ENCODE measurements at places on chromosomes 3 and 15. TPM values are rescaled to one million over a fixed set of nuclear protein-coding genes. Genes with fewer than 3 reads are reported as not detected.

DNA sequence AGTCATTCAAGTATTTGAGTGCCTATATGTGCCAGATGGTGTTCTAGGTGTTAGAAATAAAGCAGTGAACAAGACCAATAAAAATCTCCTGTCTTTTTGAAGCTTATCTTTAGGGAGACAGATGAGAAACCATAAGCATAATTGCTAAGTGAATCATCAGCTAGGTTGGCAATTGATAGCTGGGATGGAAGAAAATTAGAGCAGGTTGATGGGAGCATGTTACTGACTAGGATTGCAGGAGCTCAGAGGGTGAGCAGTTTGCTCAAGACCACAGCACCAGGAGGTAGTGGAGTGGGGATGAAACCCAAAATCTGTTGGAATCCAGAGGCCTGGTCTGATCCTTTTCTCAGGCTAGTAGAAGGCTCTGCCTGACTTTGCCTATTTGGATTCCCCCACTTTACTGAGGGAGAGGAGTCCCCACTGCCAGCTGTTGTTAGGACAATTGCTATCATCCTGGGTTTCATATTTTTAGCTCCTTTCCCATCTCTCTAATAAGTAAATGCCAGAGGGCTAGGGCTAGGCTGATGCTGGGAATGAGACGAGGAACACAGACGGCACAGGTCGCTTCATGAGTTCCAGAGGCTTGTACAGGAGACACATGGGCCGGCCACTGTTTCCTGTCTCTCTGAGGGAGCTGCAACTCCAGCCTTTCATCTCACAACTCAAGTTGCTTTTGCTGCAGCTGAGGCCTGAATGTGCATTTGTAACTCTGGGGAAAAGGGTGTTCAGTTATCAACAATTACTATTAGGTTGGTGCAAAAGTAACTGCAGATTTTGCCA is 102.9 kb downstream of the CACNA1D start:
- no peak overlapping the region for H3K27ac ChIP-seq
- no peaks in the 10 kb centered on the region for H3K36me3 ChIP-seq
- no peaks in the 10 kb centered on the region for H3K27me3 ChIP-seq
- no peak overlapping the region for H3K4me3 ChIP-seq
- DNase-seq, result no peak
- peaks cover 6% of the 10 kb centered on the region for H3K4me1 ChIP-seq

DNA sequence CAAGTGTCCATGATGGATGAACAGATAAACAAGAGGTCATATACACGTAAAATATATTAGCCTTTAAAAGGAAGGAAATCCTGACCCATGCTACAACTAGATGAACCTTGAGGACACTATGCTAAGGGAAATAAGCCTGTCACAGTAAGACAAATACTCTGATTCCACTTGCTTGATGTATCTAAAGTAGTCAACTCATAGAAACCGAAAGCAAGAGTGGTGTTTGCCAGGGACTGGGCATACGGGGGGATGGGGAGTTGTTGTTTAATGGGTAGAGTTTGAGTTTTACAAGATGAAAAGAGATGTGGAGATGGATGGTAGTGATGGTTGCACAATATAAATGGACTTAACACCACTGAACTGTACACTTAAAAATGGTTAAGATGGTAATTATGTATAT is 65.4 kb downstream of the C3orf70 start:
- H3K27ac ChIP-seq, result no peak overlapping the region
- no peak overlapping the region for H3K4me3 ChIP-seq
- H3K27me3 ChIP-seq, result peaks cover 19% of the 10 kb centered on the region
- H3K36me3 ChIP-seq, result no peaks in the 10 kb centered on the region

LINGO1 gene
- total RNA-seq, result not detected

GRCh38 chr15:33116198-33116597 is 78.3 kb downstream of the FMN1 start:
- no peak overlapping the region for H3K27ac ChIP-seq
- H3K36me3 ChIP-seq, result no peaks in the 10 kb centered on the region
- no peak for DNase-seq
- no peaks in the 10 kb centered on the region for H3K4me1 ChIP-seq

SEMA3G gene
- 0.06 TPM for total RNA-seq

GRCh38 chr3:131731709-131732108 is 228.9 kb upstream of the MRPL3 start:
- H3K27me3 ChIP-seq, result no peaks in the 10 kb centered on the region
- H3K36me3 ChIP-seq, result no peaks in the 10 kb centered on the region
- DNase-seq, result no peak
- no peak overlapping the region for H3K4me3 ChIP-seq
- no peak overlapping the region for H3K27ac ChIP-seq

- DNase-seq, result no peak
- no peak overlapping the region for H3K27ac ChIP-seq
- H3K4me1 ChIP-seq, result peaks cover 4% of the 10 kb centered on the region
These were observed 128.8 kb upstream of the PRR23C start for GRCh38 chr3:139173372-139174108.

- no peaks in the 10 kb centered on the region for H3K4me1 ChIP-seq
- no peaks in the 10 kb centered on the region for H3K27me3 ChIP-seq
- no peaks in the 10 kb centered on the region for H3K36me3 ChIP-seq
- no peak overlapping the region for H3K4me3 ChIP-seq
- no peak for DNase-seq
These were observed 289.1 kb upstream of the AZI2 start for GRCh38 chr3:28637742-28638141.

GRCh38 chr3:89622063-89622700 is 514.8 kb downstream of the EPHA3 start:
- H3K27me3 ChIP-seq, result no peaks in the 10 kb centered on the region
- H3K27ac ChIP-seq, result no peak overlapping the region
- no peaks in the 10 kb centered on the region for H3K4me1 ChIP-seq
- H3K36me3 ChIP-seq, result no peaks in the 10 kb centered on the region
- H3K4me3 ChIP-seq, result no peak overlapping the region
- DNase-seq, result no peak

- H3K4me3 ChIP-seq, result no peak overlapping the region
- H3K4me1 ChIP-seq, result peaks cover 1% of the 10 kb centered on the region
- H3K27me3 ChIP-seq, result no peaks in the 10 kb centered on the region
- no peak overlapping the region for H3K27ac ChIP-seq
- H3K36me3 ChIP-seq, result no peaks in the 10 kb centered on the region
These were observed 71.4 kb upstream of the PCSK6 start for GRCh38 chr15:101560722-101561583.

SLC38A3 gene
- total RNA-seq, result not detected

DNA sequence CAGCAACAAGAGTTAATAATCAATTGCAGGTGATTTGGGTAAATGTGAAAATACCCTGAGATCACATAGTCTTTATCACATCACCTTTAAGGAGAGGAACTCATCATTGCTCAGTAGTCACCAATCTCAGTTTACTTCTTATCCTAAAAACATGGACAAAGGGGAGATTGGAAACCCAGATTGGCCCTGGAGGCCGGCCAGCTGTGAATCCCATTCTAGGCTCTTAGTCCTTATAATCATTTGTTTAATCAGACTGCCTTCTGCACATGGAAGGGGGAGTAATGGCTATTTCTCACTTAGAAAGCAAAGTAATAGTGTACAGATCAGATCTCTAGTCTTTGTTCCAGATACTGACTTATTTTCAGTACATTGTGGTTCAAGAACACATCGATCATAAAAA is 37.2 kb upstream of the CPB1 start:
- DNase-seq, result no peak
- no peak overlapping the region for H3K4me3 ChIP-seq
- no peaks in the 10 kb centered on the region for H3K36me3 ChIP-seq
- H3K27me3 ChIP-seq, result no peaks in the 10 kb centered on the region
- H3K27ac ChIP-seq, result no peak overlapping the region

DNA sequence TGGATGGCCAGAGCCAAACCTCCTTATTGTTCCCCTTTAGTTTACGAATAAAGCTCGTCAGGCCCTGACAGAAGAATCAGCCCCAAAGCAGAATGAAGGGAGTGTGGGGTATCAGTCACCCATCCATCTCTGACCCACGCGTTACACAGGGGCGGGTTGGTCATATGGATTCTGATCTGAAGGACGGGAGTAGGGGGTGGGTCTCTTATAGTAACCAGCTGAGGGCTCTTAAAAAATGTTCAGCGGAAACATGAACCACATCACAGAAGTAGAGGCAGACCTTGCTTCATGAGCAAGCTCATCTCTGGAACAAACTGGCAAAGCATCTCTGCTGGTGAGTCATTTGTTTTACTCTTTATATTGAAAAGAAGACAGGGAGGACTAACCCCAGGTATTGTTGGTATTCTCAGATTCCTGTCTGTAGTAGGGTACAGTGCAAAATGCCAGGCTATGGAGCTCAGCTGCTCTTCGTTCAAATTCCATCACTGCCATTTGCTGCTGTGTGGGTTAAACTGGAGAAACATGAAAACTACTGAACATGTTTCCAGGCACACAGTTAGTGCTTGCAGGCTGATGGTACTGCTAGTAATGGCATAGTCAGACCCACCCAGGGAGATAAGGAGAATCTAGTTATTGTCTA is at the start of gene CXCR6:
Gene CXCR6 (plus strand): TSS at position 258 of the 640 bp plus-strand sequence. CDS start 3,018 bp downstream, outside the sequence.
- H3K4me1 ChIP-seq, result peaks cover 80% of the 10 kb centered on the region
- peaks cover 66% of the 10 kb centered on the region for H3K36me3 ChIP-seq
- H3K4me3 ChIP-seq, result peak within 1 kb of the TSS; percentile 70
- peak within 1 kb of the TSS; percentile 79 for H3K27ac ChIP-seq

DNA sequence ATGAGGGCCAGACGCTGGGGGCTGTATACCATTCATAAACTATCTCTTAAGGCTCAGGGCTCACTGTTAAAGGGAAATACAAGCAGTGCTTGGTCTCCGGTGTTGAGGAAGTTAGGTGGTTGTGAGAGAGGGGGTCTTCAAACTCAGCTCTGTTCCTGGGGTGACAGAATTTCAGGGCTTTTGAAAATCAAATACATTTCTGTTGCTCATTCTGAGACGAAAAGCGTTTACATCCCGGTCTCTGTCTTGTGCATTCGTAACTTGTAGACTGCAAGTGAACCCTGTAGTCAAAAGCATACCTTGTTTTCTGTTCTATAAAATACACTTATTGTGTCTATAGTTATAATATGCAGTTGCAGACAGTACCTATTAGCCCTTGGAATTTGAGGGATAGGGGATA is 1.7 kb downstream of the SLCO3A1 start:
- no peak overlapping the region for H3K27ac ChIP-seq
- DNase-seq, result no peak

GRCh38 chr15:42577514-42578031 is 2.2 kb downstream of the STARD9 start:
- no peak for DNase-seq
- no peak overlapping the region for H3K27ac ChIP-seq
- peaks cover 2% of the 10 kb centered on the region for H3K36me3 ChIP-seq
- peak overlapping the region; percentile 11 for H3K4me3 ChIP-seq
- H3K4me1 ChIP-seq, result peaks cover 42% of the 10 kb centered on the region

DNA sequence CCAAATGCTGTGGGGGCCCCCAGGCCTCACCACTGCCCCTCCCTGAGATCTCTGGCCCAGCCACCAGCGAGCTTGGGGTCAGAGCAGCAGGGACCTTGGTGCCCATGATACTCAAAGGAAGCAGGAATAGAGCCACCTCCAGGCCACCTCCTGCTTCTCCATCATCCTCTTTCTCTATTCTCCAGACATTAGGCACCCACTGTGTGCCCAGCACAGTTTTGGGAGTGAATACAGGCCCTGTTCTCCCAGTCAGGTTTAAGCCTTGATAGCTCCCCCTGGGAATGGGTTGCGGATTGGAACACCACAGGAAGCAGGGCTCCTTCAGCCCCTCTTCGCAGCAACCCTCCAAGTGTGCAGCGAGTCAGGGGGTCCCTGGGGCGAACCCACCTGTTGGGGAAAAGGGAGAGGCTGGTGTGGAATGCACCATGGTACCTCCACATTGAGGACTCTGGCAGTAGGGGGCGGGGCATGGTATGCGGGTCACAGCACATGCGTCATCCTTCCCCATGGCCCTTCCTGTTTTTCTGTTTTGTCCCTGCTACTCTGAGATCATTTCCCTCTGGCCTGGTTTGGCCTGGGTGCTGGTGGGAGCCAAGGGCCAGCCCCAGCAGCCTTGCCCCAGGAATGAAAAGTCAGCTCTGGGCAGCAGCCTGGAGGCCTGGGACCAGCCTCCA is 14.2 kb upstream of the SEMA3B start:
- H3K27ac ChIP-seq, result no peak overlapping the region
- DNase-seq, result no peak
- peaks cover 30% of the 10 kb centered on the region for H3K36me3 ChIP-seq
- no peaks in the 10 kb centered on the region for H3K27me3 ChIP-seq
- no peak overlapping the region for H3K4me3 ChIP-seq

FOXL2 gene
- not detected for total RNA-seq

DNA sequence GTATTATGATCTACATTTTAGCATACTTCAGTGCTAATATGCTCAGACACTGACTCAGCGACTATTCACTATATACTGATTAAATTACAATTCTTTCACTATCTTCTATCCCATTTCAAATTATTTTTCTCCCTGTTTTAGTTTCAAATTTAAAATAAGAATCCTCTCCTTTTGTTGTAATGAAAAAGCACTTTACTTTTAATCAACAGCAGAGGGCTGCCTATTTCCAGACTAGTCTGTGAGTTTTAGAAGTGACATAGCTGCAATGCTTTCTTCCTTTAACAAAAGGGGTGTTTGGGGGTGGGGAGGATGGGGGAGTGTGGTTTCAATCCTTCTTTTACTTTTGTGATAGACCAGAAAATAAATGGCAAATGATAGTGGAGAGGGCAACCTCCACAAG is 2.4 kb downstream of the NEDD4 start:
- peaks cover 16% of the 10 kb centered on the region for H3K4me1 ChIP-seq
- no peak overlapping the region for H3K4me3 ChIP-seq
- DNase-seq, result no peak
- H3K27ac ChIP-seq, result no peak overlapping the region

DNA sequence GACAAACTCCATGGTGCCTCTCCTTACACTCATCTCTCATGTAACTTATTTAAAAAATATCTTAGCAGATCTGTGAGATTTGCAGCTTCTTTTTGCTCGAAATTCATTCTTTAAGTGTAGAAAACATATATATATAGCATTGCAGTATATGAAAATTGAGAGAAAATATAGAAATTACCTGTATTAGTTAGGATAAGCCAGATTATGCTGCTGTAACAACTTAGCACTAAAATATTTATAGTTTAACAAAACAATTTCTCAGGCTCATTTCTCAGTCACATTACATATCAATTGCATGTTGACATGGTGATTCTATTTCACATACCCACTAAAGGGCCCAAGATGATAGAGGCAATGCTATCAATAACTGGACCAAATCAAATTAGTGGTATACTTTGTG is 54.7 kb downstream of the NR2F2 start:
- peaks cover 2% of the 10 kb centered on the region for H3K27me3 ChIP-seq
- H3K27ac ChIP-seq, result no peak overlapping the region
- no peaks in the 10 kb centered on the region for H3K36me3 ChIP-seq
- H3K4me3 ChIP-seq, result no peak overlapping the region
- no peak for DNase-seq

GRCh38 chr3:139574026-139574947 is 34.7 kb upstream of the RBP1 start:
- no peak for DNase-seq
- no peaks in the 10 kb centered on the region for H3K36me3 ChIP-seq
- no peak overlapping the region for H3K4me3 ChIP-seq
- no peaks in the 10 kb centered on the region for H3K27me3 ChIP-seq
- H3K4me1 ChIP-seq, result peaks cover 1% of the 10 kb centered on the region
- H3K27ac ChIP-seq, result no peak overlapping the region
